ENCODE measurements at places on chromosomes 13 and 19. TPM values are rescaled to one million over a fixed set of nuclear protein-coding genes. Genes with fewer than 3 reads are reported as not detected.

The LYPD5 gene
- 1.2 TPM for total RNA-seq

The EXOC3L2 gene
- total RNA-seq = not detected

The FXYD1 gene
- total RNA-seq = 2.3 TPM

The CYP2A7 gene
- not detected for total RNA-seq

The LGI4 gene
- 0.50 TPM for total RNA-seq

The PTPRS gene
- total RNA-seq = 0.39 TPM

The FFAR1 gene
- not detected for total RNA-seq

The ZNF302 gene
- 16.6 TPM for total RNA-seq

- H3K4me1 ChIP-seq = peaks cover 48% of the 10 kb centered on the region
- H3K36me3 ChIP-seq = peaks cover 7% of the 10 kb centered on the region
- DNase-seq = peak; percentile 60
- peak overlapping the region; percentile 65 for H3K4me3 ChIP-seq
- peak overlapping the region; percentile 92 for H3K27ac ChIP-seq
- H3K27me3 ChIP-seq = no peaks in the 10 kb centered on the region
Observed at GRCh38 chr19:2051773-2052704, 995 bp upstream of the MKNK2 start.

DNA sequence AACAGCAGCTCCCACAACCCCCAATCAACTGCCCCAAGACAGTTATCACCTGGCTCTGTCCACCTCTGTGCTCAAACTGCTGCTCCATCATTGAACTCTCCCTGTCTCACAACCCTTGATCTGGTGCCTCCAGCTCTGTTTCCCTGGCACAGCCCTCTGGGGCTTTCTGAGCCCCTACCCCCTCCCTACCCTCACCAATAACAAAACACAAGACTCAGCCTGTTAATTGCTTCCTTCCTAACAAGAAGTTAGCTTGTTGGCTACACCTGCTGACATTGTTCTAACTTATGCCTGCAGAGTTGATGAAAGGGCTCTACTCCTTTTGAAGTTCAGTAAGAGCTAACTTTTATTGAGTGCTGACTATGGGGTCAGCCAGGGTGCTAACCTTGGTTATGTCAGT is 99.4 kb upstream of the FNDC3A start:
- no peak overlapping the region for H3K4me3 ChIP-seq
- H3K27ac ChIP-seq = no peak overlapping the region
- no peaks in the 10 kb centered on the region for H3K36me3 ChIP-seq
- DNase-seq = no peak

- H3K4me3 ChIP-seq = no peak overlapping the region
- H3K27me3 ChIP-seq = peaks cover 6% of the 10 kb centered on the region
- no peak overlapping the region for H3K27ac ChIP-seq
- no peak for DNase-seq
Observed at GRCh38 chr13:28049880-28050875, 50.2 kb downstream of the FLT3 start.

GRCh38 chr13:51412431-51412830 is 40.4 kb downstream of the INTS6 start:
- H3K27ac ChIP-seq = no peak overlapping the region
- DNase-seq = no peak
- no peaks in the 10 kb centered on the region for H3K27me3 ChIP-seq
- H3K4me1 ChIP-seq = peaks cover 47% of the 10 kb centered on the region
- no peak overlapping the region for H3K4me3 ChIP-seq

DNA sequence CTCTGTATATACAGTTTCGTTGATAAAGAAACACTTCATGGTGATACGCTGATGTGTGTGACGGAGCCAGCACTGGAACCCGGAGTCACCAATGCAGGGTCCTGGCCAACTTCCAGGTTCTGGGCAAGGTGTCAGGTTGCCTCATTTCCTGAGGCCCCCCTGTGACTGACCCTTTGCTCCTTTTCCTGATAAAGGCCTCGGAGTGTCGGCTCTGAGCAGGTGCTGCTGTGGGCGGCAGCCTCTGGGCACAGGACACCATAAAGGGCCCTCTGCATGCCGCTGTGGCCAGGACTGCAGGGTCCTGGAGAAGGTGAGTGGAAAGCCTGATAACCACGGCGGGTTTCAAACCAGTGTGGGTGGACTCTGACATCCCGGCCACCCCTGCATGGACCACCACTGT is 17.3 kb upstream of the MYDGF start:
- no peaks in the 10 kb centered on the region for H3K27me3 ChIP-seq
- no peak overlapping the region for H3K27ac ChIP-seq
- no peaks in the 10 kb centered on the region for H3K4me1 ChIP-seq

GRCh38 chr13:53010374-53011105 is 18.1 kb upstream of the OLFM4 start:
- H3K4me3 ChIP-seq = no peak overlapping the region
- H3K36me3 ChIP-seq = no peaks in the 10 kb centered on the region
- DNase-seq = no peak
- no peak overlapping the region for H3K27ac ChIP-seq

DNA sequence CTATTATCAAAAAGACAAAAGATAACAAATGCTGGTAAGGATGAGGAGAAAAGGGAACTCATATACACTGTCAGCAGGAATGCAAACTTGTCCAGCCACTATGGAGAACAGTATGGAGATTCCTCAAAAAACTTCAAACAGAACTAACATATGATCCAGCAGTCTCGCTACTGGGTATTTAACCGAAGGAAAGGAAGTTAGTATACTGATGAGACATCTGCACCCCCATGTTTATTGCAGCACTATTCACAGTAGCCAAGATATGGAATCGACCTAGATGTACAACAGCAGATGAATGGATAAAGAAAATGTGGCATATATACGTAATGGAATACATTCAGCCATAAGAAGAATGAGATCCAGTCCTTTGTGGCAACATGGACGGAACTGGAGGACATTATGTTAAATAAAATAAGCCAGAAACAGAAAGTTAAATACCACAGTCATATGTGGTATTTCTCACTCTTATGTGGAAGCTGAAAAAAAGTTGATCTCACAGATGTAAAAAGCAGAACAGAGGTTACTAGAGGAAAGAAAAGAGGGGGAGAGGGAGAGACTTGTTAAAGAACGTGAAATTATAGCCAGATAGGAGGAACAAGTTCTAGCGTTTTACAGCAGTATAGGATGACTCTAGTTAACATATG is 83.2 kb downstream of the RUBCNL start:
- no peak for DNase-seq
- no peaks in the 10 kb centered on the region for H3K27me3 ChIP-seq
- peak overlapping the region; percentile 0 for H3K4me3 ChIP-seq
- no peak overlapping the region for H3K27ac ChIP-seq

DNA sequence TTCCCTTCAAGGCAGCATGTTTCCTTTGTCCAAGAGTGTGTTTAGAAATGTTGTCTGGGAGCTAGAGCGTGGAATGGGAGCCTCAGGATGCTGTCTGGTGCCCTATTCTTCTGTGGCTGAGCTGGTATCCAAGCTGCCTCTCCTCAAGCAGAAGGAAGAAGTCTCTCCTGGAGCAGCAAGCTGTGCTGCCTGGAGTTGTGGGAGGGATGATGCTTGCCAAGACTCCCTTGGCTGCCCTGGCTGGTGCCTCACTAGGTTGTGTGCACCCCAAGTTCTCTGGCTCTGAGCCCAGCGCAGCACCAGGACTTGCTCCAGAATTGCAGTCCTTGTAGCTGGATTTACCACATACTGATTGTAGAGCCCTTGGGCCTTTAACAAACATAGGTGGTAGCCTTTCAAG is 4.7 kb upstream of the CYP4F3 start:
- no peaks in the 10 kb centered on the region for H3K4me1 ChIP-seq
- H3K4me3 ChIP-seq = no peak overlapping the region
- DNase-seq = no peak
- no peaks in the 10 kb centered on the region for H3K36me3 ChIP-seq

DNA sequence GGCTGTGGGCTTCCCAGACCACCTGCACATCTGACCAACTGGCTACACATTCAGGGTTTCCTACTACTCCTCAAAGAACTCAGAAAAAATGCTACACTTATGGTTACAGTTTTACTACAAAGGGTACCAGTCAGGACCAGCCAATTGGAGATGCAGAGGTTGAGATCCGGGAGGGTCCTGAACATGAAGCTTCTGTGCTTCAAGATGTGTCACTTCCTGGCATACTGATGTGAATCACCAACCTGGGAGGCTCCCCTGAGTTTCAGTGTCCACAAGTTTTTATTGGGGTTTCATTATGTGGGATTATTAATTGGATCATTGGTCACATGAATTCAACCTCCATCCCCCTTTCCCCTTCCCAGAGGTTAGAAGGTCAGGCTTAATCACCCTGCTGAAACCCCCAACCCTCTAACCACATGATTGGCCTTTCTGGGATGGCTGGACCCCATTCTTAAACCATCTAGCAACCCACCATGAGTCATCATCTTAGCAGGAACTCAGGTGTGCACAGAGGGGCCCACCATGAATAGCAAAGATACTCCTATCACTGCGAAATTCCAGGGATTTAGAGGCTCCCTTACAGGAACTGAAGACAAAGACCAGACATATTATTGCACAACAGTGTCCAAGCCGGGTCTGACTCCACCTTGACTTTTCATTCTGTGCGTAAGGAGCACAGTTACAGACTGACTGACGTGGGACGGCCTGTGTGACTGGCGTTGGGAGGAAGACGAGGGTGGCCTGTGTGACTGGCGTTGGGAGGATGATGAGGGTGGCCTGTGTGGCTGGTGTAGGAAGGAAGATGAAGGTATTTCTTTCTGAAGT is 90.7 kb downstream of the ATP8A2 start:
- no peaks in the 10 kb centered on the region for H3K36me3 ChIP-seq
- no peak for DNase-seq
- no peak overlapping the region for H3K4me3 ChIP-seq

GRCh38 chr13:97723655-97724054 is 229.8 kb upstream of the IPO5 start:
- no peaks in the 10 kb centered on the region for H3K36me3 ChIP-seq
- H3K27me3 ChIP-seq = peaks cover 1% of the 10 kb centered on the region
- no peak overlapping the region for H3K4me3 ChIP-seq
- H3K4me1 ChIP-seq = no peaks in the 10 kb centered on the region
